ENCODE measurements at places on chromosomes 11 and 22.

DNA sequence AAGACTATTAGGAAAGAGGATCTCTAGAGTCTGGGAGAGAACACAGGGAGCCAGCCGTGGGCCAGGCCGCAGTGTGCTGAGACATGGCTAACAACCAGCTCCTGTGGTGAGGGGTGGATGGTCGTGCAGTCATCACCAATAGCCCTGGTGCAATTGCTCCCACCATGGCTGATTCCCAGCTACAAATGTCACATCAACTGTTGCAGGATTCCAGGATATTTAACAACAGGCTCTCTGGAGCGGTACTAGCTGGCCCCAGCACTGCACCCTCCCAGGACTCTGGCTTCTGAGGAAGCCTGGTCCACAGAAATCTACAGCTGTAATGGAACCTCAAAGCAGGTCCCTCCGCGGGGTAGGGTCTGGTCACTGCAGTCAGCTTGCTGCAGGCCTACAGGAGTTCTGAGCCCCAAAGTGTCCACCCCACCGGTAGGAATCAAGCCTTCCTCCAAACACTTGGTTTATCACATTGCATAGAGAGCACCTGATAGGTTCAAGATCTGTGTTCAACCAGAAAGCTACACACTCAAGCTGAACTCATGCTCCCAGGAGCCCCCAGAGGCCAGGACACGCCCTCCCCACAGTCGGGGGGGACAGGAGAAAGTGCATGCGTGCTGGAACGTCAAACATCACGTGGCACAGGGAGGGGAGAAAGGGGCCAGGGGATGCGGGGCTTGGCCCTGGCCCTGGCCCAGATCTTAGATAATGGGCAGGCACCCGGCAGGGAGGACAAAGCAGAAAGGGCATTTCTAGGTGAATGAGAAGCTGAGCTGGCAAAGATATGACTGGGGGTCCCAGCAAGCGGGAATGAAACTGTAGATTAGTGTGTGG, 609.0 kb downstream of the TBC1D22A start:
- no peak for DNase-seq

GRCh38 chr22:38861170-38861876, 10.7 kb downstream of the CBX6 start:
- DNase-seq: no peak

DNA sequence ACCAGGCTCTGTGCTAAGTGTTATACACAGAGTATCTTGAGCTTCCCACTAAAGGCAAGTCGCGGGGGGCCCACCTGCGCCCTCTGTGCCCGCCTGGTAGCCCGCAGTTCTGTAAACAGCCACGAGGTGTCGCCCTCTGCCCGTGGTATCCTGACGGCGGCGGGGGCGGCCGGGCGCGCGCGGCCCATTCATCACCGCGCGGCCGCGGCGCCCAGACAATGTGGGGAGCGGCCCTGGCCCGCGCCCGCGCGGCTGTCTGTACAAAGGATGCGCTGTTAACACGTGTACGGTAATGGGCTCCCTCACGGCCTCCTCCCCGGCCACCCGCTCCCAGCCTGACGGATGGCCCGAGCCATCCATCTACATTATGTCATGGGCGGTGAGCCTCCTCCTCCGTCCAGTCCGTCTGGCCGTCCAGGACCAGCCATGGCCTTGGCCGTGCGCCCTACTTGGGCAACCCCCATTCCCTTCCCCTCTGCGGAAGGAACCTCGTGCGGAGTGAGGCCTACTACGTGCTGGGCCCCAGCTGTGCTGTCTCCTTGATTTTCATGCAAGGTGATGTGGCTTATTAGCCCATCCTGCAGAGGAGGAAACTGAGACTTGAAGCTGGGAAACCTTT, 99.4 kb downstream of the MIAT start:
- peak; percentile 81 for DNase-seq

- no peak for DNase-seq
Measured at GRCh38 chr22:47051441-47052071, 289.1 kb downstream of the TBC1D22A start.

- no peak for DNase-seq
Measured at GRCh38 chr11:126748793-126749192, 251.8 kb downstream of the KIRREL3 start.

DNA sequence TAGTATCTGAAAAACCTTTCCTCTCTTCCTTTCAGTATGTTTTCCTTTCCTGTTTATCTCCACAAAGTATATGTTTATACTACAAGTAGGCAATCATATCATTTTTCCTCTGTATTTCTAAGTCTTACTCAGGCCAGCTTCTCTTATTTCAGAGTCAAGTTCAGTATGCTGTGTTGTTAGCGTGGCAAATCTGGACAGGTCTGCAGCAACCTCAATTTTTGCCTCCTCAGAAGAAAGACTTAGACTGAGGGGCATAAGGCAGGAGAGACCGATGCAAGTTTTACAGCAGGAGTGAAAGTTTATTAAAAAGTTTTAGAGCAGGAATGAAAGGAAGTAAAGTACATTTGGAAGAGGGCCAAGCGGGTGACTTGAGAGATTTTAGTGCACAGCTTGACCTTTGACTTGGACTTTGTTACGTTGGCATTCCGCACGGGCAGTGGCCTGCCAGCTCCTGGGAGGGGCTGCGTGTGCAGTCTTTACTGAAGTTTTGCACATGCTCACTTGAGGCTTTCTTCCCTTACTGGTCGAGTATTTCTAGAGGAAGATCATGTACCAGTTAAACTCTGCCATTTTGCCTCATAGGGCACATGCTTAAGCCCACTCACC, 343.2 kb downstream of the NTM start:
- no peak for DNase-seq

GRCh38 chr11:47204637-47204989, 10.2 kb upstream of the DDB2 start:
- no peak for DNase-seq

DNA sequence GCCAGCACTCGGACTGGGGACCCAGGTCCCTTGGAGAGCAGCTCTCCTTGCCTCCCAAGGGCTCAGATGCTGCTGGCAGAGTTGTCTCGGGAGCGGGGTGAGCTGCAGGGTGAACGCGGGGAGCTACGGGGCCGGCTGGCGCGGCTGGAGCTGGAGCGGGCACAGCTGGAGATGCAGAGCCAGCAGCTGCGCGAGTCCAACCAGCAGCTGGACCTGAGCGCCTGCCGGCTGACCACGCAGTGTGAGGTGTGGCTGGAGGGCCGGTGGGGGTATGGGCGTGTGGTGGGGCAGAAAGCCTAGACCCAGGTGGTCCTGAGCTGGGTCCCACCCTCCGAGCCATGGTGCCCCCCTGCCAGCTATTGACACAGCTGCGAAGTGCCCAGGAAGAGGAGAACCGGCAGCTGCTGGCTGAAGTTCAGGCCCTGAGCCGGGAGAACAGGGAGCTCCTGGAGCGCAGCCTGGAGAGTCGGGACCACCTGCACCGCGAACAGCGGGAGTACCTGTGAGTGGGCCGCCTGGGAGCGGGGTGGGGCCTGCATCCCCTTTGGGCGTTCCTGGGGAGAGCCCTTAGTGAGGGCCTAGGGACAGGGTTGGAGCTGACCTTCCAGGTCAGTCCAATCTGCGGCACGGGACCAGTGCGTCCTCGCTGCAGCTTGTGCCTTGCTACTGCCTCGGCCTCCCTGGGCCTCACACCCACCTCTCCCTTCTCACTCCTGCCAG, 5.8 kb upstream of the RPS6KA4 start:
- DNase-seq: no peak

DNA sequence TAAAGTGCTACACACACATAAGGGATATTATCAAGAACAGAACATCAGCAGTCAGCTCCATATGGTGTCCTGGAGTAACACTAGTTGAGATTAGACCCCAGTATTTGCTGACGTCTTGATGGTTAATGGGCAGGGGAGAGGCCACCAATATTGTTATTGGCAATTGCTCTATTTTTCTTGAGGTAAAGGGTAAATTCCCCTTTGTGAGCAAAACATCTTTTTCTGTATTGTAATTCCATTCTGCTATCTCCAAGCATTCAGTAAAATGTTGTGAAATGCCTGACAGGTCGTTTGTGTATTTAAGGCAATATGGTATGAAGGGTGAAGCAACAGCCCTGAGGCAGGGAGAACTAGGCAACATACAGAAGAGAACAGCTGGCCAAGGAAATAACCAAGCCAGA, 21.9 kb downstream of the PC start:
- no peak for DNase-seq

- no peak for DNase-seq
Measured at GRCh38 chr11:69611548-69612526, 29.1 kb upstream of the CCND1 start.

- DNase-seq: no peak
Measured at GRCh38 chr11:38423042-38423441, 1825.0 kb upstream of the RAG2 start.

GRCh38 chr22:22009661-22010060, 27.1 kb upstream of the TOP3B start:
- no peak for DNase-seq

GRCh38 chr11:115933564-115933963, 429.3 kb upstream of the CADM1 start:
- no peak for DNase-seq

DNA sequence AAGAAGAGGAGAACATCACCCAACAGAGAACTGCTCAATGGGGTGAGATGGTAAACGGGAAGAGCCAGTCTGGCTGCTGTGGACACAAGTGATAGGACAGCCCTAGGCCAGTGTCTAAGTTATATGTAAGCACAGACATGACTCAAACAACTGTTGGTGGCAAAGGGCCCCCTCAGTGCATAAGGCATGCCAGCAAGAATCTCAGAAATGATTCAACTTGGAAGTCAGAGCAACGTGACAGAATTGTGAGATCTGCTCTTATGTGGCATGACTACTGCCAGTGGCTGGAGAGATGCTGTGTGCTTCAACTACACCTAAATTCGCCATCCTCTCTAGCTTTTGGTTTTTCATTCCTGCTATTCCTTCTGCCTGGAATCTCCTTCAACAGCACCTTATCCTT, 7.4 kb downstream of the SLN start:
- DNase-seq: no peak

GRCh38 chr11:6646918-6647679, 8.5 kb downstream of the DCHS1 start:
- peak; percentile 66 for DNase-seq

DNA sequence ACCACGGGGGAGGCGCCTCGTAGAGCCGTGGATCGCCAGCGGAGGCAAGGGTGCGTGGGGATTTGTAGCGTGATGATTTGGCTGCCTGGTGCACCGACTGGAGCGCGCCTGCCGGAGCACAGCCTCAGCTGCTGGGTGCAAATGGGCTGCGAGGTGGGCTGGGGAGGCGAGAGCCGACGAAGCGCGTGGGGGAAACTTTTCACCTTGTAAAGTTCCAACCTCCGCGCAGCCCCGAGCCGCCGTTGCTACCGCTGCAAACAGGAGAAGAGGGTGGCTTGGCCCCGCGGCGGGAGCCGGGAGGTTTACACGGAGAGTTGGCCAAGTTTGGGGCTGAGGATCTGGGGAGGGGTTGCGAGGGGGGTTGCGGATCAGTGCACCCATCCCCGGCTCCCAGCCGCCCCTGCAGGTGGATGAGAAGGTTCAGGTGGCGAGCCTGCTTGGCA, 528 bp downstream of the FAT3 start:
- DNase-seq: no peak

DNA sequence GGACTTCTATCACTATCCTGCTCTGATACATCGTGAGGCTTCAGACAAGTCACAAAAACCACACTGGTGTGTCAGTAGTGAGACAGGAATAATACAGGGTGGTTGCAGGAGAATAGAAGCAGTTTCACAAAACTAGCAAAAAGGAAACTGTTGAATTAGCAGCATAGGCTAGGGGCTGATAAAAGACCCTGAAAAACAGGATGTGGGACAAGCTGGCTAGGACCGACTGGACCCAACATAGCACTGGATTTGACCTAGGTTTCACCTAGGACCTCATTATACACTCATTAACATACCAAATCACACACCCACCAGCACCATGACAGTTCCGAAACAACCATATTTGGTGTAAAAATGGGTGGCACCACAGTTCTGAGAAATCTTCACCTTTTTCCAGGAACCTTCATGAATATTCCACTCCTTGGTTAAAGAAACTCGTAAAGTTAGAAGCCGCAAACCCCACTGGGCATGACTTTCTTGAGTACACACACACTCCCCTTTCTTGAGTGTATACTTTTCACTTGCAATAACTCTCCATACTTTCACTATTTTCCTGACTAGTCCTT, 76.2 kb downstream of the SLC1A2 start:
- DNase-seq: no peak

DNA sequence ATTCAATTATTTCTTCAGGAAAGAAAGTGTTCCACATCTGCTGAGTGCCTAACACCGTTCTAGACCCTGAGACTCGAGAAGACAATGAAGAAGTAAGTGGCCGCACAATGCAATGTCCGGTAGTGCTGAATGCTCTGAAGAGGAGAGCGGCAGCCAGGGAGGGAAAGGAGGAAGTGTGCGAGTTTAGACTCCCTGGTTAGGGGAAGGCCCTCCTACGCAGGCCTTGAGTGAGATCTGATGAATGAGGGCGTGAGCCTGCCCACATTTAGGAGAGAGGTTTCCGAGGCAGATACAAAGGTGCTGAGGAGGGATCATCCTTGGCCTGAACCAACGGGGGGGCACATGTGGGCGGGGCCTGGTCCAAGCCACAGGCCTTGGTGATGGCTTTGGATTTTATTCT, 558.6 kb downstream of the NTM start:
- no peak for DNase-seq

DNA sequence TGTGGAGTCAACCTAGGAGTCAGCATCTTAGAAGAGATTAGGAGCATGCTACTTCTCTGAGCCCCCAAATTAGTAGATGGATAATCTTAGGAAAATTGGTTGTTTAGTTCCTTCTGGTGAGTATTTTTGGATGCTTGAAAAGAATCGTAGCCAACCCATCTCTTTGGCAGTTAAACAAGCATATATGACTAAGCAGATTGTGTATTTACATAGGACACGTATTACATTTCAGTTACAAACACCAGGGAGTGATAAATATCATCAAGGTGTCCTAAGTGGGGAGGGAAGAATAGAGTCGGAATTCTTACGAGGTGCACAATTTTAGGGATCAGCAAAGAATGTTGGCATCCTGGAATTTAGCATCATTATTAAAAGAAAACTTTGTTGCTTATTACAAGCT, 13.5 kb downstream of the PLET1 start:
- DNase-seq: no peak

DNA sequence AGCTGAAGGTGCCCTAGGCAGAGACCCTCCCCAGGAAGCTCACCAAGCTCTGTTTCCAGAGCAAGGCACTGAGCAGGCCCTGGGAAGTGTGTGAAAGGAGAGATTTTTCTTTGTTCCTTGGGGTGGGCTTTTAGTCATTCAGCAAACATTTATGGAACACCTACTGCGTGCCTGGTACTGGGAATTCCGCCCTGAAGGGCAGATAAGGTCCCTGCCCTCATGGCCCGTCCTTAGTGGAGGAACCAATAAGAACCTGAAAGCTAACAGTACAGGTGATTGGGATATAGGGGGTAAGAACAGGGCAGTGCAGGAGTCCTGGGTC, 3.9 kb downstream of the TMEM134 start:
- DNase-seq: no peak

DNA sequence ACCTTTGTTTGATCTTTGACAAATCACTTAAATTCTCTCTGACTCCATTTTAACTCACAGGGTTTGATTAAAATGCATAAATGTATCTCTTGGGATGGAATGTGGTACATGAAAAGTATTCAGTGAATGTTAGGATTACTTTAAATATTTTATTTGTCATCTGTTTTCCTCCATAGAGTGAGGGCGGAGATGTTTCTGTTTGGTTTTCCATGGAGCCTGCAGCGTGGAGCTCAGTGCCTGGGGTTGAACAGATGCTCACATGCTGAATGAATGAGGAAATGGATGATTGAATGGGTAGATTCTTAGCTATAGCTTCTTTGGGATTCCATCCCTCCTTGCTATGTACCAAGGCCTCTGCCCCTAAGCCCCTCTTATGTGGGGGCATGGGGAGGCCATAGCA, 10.0 kb downstream of the TSPAN18 start:
- no peak for DNase-seq

- no peak for DNase-seq
Measured at GRCh38 chr11:32154275-32154674, 63.4 kb downstream of the RCN1 start.

GRCh38 chr22:43198126-43198525, 11.2 kb upstream of the TTLL12 start:
- no peak for DNase-seq
